Gastrocnemius medialis (tissue), 4 donors: ENCODE measurements at places on chromosomes 7 and 10. TPM values are rescaled to one million over a fixed set of nuclear protein-coding genes. Genes with fewer than 3 reads are reported as not detected.

The MKRN1 gene
- total RNA-seq: 60.4 TPM

The AKR1C3 gene
- total RNA-seq: 157 TPM

The BMPR1A gene
- 18.9 TPM for total RNA-seq

The LYZL2 gene
- total RNA-seq: not detected

The LANCL2 gene
- 7.5 TPM for total RNA-seq

The CYP2C9 gene
- total RNA-seq: 0.75 TPM

The ETV1 gene
- 1.0 TPM for total RNA-seq

- peak overlapping the region; percentile 44 for H3K27ac ChIP-seq
- peak overlapping the region; percentile 67 for H3K4me3 ChIP-seq
- no peak for DNase-seq
- H3K27me3 ChIP-seq: no peaks in the 10 kb centered on the region
- H3K4me1 ChIP-seq: peaks cover 19% of the 10 kb centered on the region
Measured at GRCh38 chr10:101829561-101830315, 11.5 kb upstream of the OGA start.

DNA sequence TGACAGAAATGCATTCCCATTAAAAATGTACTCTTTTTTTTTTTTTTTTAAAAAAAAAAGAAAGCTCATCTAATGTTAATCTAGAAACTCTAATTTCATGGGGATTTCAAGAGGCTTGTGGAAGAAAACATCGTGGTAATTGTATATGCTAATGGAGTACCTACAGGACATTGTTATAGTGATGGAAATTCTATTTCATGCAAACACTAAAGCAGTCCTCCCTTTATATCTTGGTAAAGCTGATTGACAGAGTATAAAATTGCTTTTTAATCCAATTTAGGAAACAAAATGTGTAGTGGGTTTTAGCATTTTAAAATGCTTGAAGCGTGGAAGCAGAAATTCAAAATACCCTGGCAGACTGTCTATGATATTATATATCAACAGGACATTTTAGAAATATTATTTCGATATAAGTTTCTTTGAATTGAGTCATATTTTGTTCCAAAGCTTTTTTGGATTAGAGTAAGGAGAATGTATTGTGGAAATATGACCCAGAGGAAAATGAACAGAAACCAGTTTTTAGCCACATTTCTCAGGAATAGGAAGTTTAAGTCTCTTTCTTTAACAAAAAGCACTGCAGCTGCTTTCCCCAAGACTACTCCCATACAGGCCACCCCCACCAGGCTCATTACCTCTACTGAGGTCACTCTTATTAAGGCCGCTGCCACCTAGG lies 121.9 kb downstream of the WNT2 start:
- no peak overlapping the region for H3K27ac ChIP-seq
- H3K4me1 ChIP-seq: no peaks in the 10 kb centered on the region
- DNase-seq: no peak
- H3K4me3 ChIP-seq: no peak overlapping the region
- H3K36me3 ChIP-seq: peaks cover 5% of the 10 kb centered on the region
- no peaks in the 10 kb centered on the region for H3K27me3 ChIP-seq

DNA sequence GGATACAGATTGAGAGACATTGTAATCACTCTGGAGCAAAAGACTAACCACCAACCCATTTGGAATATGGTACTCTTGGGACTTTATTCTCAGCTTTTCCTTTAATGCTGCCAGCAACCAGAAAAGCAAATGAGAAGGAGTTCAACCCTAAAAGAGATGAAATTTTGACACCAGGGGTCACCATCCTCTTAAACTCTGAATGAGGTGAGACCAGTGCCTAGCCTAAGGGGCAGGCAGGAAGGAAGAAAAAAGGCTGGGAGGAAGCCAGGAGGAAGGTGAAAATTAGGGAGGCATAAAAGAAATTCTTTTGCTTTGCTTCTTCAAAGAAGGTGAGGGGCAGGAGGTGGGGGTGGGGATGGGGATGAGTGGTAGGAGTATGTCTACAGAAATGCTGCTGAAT lies 135.8 kb downstream of the JAZF1 start:
- no peak overlapping the region for H3K27ac ChIP-seq
- H3K27me3 ChIP-seq: no peaks in the 10 kb centered on the region
- DNase-seq: no peak

DNA sequence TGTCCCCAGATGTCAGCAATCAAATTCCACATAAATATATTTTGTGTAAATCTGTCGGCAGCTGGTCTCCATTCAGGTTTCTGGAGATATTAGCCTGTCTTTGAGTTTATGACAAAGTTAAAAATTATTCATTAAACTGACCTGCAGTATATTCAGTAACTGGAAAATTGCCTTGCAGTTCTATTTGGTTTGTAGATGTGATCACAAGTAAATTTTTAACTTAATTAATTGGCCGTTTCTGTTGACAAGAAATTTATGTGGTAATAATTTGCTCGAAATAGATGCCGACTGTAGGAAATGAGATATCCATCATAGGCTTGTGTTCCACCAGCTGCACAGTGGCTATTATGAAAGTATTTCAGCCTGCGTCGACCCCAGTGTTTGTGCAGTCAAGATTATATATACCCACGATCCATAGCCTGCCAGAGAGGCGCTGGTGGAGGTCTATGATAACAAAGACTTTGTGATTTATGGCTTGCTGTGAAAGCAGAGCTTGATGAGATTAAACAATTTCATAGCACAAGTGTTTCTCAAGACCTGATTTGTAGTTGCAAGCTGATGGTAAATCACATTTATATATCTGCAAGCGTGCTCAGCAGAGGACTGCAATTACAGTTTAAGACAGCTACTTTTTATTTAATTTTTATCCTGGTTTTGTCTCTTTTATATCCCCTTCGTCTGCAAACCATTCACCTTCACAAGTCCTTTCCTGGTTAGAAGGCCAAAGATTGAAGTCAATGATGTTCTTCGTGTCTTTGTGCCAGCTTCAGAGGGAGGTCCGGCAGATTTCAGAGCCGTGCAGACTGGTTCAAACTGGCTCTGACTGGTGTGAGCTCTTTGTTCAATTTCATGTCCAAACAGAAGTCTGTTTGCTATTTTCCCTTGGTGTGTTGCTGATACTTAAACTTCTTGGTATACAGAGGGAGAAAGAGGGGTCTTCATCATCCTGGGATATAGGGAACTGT lies 850.9 kb downstream of the LRMDA start:
- DNase-seq: no peak
- H3K27ac ChIP-seq: no peak overlapping the region
- no peaks in the 10 kb centered on the region for H3K27me3 ChIP-seq
- no peak overlapping the region for H3K4me3 ChIP-seq

DNA sequence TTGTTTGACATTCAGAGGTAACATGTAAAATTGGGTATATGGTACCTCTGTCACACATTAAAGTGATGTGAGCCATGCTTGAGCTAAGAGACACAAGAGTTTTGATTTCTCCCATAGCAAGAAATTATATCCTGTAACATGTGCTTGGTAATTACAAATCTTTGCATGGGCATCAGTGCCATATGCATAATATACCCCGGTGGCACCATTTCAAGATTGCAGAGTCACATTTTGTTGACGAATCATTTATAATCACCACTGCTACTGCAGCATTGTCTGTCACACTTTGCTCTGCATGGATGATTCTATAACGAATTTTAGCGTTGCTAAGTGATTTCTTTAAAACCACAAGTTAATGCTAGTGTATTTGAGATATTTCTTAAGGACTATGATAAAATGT lies 443.7 kb upstream of the LRRN3 start:
- no peaks in the 10 kb centered on the region for H3K36me3 ChIP-seq
- no peaks in the 10 kb centered on the region for H3K4me1 ChIP-seq
- DNase-seq: no peak

DNA sequence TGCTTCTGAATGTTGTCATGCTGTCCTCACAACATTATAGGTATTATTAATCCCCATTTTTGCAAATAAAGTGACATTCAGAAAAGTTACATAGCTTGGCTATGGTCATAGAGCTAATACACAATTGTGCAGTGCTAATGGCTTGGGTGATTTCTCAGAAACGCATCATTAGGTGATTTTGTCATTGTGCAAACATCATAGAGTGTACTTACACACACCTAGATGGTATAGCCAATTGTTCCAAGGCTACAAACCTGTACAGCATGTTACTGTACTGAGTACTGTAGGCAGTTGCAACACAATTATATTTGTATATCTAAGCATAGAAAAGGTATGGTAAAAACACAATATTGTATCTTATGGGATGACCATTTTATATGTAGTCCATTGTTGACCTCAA lies 91.0 kb downstream of the BTAF1 start:
- H3K4me1 ChIP-seq: no peaks in the 10 kb centered on the region
- no peak overlapping the region for H3K27ac ChIP-seq
- H3K27me3 ChIP-seq: no peaks in the 10 kb centered on the region
- H3K4me3 ChIP-seq: no peak overlapping the region
- no peak for DNase-seq
- no peaks in the 10 kb centered on the region for H3K36me3 ChIP-seq

DNA sequence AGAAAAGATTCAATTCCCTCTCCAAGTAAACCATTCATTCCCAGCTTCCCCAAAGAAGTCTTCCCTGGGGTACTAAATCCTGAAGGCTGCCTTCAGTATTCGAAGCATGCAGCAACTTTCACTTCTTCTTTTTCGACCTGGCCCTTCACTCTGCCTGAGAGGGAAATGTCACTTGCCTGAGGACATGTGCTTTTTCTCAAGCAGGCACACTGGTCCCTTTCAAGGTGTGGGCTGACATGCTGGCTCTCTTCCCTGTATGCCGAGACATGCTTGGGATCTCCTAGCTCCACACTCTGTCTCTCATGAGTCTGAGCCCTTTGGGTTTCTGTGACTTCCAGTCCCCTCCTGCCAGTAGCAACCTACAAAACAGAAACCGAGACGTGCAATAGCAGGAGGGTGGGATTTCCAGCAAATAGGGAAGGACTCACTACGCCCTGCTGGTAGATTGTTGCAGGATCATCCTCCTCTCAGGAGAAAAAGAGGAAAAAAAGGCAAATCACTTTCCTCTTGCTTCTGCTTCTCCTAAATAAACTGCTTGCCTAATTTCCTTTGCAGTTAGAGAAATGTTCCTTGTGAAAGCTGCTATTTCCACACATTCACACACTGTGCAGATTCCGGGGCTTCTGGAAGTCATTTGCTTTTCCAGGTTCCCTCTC lies 33.5 kb downstream of the FIGNL1 start:
- H3K4me1 ChIP-seq: no peaks in the 10 kb centered on the region
- no peak overlapping the region for H3K27ac ChIP-seq
- no peaks in the 10 kb centered on the region for H3K27me3 ChIP-seq
- DNase-seq: no peak
- no peak overlapping the region for H3K4me3 ChIP-seq

- peak overlapping the region; percentile 27 for H3K27ac ChIP-seq
- H3K36me3 ChIP-seq: no peaks in the 10 kb centered on the region
- no peak for DNase-seq
- H3K4me3 ChIP-seq: no peak overlapping the region
Measured at GRCh38 chr10:71752391-71753090, 20.8 kb downstream of the VSIR start.
